ENCODE measurements at places on chromosomes 4 and X.

GRCh38 chr4:139975830-139976272, 178.1 kb downstream of the MAML3 start:
- no peak for DNase-seq

GRCh38 chr4:128854433-128854832, 44.9 kb downstream of the JADE1 start:
- DNase-seq = no peak

- no peak for DNase-seq
Measured at GRCh38 chr4:2733001-2733843, 22.9 kb downstream of the TNIP2 start.

DNA sequence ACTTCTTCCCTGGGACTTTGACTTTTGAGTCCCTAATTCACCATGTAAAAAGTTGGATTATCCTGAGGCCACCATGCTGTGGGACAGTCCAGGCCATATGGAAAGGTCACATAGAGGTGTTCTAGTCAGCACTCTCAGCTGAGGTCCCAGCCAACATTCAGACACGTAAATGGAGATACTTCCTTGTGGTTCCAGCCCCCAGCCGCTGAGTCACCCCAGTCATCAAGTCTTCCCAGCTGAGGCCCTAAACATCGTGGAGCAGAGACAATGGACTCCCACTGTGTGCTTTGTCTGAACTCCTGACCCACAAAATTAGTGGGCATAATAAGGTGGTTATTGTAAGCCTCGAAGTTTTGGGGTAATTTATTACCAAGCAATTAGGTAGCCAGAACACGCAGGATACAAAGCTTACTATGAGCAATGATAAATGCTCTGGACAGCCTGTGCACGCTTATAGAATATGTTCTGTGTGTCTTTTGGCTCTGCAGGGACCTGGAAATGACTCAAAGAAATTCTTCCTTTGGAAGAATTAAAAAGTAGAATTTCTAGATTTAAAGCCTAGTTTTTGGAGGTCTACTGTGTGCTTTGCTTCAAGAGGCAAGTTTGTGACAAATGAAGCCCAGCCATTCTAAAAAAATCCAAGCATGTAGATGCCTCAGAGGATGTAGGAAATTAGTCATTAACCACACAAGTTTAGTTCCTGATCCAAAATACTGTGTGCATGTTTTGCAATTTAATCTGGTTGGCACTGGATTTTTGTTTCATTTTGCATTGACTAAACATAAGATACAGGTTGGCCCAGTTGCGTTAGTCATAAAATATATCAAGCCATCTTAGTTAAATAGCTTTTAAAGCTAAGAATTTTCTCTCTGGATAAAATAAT, 33.2 kb upstream of the SLC9A7 start:
- no peak for DNase-seq

DNA sequence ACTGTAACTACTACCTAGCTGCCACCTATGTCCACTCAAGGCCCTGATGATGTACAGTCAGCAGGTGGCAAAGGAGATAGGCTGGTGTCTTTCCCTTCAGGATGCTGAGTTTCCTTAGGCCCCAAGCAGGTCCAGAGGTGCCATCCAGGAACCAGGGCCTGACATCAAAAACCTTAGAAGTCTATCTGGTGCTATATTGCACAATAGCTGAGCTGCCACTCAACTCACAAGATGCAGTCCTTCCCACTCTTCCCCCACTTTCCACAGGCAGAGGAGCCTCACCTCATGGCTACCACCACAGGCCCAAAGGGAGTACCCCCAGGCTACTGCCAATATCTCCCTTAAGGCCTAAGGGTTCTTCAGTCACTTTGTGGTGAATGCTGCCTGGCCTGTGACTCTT, 83.9 kb upstream of the ZNF827 start:
- no peak for DNase-seq

DNA sequence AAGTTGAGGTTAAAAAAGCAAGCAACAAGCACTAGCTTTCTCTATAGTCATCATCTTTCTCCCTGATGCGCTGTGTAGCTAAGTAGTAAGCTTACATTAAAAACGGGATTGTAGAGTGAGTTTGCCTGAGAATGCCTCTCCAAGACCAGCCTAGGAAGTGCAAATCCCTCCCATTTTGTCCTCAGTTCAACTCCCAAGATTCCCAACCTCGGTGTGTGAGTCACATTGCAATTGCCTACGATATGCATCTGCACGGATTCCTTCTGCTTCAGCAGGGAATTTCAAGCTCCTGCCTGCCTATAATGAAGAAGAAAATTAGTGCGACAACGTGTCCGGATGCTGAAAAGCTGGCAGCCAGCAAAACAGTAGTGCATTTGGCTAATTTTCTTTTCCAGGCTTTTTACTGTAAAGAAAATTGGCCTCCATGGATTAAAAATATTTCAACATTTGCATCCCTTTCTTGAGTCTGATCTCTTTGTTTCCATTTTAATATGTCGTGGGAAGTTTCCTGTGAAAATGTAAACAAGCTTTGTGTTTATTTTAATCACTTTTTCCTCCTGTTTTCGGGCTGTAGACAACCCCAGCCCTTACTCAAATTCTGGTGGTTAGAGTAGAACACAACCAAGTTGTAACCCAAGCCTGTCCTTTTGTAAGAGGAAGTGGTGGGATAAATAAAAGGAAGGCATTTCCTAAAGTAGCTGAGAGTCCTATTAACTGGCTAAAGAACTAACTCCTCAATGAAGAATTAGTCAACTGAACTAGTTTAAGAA, 58.4 kb upstream of the TET2 start:
- no peak for DNase-seq

DNA sequence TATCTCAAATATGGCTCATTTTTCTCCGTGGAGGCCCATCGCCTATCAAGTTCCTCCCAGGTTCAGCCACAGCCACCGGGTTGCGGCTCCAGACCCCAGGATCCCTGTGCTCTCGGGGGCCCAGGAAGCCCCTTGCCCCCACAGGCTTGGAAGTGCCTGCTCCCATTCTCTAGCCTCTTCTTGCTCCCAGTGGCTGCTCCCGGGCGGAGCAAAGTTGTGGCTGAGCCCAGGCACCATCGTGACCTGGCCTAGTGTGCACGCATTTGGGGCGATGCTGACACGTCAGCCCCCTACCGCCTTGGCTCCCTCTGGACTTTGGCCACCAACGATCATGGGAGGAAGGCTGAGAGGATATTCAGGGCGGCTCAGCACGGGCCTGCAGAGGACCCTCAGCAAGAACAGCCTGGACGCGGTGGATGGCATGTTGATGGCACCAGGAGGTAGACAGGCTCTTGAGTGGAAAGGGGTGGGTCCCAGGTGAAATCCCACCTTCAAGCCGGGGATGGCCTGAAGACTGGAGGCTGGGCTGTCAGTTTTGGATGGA, 419.4 kb upstream of the AGA start:
- DNase-seq = no peak

GRCh38 chr4:99669084-99669483, 11.5 kb upstream of the C4orf54 start:
- no peak for DNase-seq

GRCh38 chrX:1205681-1206611, 6.5 kb downstream of the CRLF2 start:
- peak; percentile 15 for DNase-seq

DNA sequence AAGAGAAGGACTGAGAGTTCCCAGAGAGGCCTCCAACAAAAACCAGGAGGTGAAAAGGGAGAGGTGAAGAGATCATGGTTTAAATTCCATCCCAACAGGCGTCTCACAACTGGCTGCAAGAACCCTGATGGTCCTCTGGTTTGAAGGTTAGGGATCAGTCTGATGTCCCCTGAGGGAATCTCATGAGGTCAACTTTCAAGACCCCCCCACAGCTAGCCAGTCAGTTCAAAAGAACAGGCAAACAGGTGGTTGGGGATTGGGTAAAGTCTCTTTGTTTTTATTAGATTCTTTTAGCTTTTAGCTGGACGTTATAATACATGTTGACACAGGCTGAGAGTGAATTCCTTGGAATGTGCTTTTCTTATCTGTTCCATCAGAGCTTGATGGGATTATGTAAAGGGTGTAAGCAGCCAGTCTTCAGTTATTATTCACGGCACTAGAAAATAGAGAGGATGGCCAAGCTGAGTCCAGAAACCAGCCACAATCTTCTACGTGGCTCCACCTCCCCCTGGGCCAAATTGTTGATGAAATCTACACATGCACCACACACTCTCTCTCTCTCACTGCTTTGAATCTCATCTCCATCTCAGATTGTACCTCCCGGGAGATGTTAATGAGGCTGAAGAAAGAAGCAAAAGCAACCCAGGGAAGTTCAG, 20.8 kb downstream of the ENPP6 start:
- no peak for DNase-seq

DNA sequence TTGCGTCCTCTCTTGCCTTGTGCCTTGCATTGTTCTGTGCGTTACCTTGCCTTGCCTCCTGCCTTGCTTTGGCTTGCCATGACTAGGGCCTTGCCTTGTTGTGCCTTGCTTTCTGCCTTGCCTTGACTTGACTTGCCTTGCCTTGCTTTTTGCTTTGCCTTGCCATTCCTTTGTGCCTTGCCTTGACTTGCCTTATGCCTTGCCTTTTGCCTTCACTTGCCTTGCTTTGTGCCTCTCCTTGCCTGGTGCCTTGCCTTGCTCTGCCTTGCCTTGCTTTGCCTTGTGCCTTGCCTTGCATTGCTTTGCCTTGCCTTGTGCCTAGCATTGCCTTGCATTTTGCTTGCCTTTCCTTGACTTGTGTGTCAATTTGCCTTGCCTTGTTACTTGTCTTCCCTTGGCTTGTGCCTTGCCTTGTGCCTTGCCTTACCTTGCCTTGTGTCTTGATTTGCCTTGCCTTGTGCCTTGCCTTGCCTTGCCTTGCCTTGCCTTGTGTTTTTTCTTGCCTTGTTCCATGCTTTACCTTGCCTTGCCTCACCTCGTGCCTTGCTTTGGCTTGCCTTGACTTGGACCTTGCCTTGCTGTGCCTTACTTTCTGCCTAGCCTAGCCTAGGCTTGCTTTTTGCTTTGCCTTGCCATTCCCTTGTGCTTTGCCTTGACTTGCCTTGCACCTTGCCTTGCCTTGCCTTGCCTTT, 95.8 kb downstream of the TAB3 start:
- no peak for DNase-seq

DNA sequence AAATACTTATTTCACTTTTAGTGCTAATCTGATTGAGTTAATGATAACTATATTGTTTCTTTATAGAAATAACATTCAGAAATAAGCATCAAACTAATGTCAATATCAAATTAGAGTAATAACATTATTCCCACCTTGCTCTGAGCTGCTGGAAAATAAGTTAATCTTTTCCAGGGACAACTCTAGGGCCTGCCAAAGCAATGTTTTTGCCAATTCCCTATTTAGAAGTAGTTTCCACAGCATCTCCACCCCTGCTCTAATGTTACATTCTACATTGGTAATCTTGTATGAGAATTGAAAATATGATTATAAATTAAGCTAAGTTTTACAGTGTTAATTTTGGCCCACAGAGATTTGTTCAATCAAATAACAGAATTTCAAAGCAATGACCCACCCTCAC, 68.3 kb downstream of the REELD1 start:
- no peak for DNase-seq

GRCh38 chr4:26058537-26058936, 144.5 kb downstream of the SMIM20 start:
- no peak for DNase-seq

GRCh38 chr4:120557372-120557771, 365.2 kb downstream of the PRDM5 start:
- DNase-seq = no peak

- DNase-seq = no peak
Measured at GRCh38 chr4:40916880-40917279, 167.1 kb downstream of the NSUN7 start.

DNA sequence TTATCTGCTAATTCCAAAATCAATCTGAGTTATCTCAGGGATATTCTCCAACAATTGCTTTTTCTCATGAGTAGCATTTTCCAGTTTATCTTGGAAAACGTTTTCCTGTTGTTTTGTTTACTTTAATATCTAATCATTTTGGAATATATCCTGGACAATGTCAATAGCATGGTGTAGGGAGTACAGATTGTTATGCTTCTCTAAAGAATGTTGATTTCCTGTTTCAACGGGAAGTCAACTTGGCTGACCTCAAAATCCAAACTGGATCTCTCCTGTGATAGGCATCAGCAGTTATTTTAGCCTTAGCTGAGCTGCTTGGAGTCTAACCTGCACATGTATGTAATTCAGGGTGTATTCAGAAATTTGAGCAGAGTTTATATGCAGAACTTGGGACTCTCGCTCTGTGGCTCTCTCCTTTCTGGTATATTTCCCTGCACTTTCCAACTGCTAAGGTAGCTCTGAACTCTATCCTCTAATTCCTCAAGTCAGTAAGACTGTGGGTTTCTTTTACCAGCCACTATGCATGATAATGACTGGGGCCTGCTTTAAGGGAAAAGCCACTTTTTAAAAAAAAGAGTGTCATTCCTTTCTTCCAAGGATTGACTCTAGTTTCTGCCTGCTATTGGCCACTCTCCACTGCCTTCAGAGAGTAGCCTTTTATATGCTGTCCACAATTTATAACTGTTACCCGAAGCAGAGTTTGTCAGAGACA, 7.7 kb downstream of the PRSS48 start:
- DNase-seq = no peak

GRCh38 chrX:35841872-35842271, 43.7 kb downstream of the MAGEB16 start:
- DNase-seq = no peak

GRCh38 chr4:120699354-120699753, 223.2 kb downstream of the PRDM5 start:
- DNase-seq = no peak

DNA sequence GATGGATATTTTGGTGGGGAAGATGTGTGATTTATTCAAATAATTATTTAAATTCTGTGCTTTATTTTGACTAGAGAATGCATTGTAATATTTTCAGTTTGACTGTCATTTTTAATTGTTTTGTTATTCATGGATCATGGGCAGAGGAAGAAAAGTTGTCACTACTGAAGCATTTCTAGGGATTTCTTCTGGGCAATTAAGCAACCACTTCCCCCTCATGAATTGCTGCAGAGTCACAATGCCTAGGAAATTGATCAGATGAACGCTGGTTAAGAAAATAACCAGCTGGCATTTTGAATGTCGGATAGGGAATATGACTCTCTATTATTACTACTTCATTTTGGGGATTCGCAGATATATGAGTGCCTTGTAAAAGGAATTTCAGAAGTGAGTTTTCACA, 283.3 kb downstream of the IL15 start:
- no peak for DNase-seq

DNA sequence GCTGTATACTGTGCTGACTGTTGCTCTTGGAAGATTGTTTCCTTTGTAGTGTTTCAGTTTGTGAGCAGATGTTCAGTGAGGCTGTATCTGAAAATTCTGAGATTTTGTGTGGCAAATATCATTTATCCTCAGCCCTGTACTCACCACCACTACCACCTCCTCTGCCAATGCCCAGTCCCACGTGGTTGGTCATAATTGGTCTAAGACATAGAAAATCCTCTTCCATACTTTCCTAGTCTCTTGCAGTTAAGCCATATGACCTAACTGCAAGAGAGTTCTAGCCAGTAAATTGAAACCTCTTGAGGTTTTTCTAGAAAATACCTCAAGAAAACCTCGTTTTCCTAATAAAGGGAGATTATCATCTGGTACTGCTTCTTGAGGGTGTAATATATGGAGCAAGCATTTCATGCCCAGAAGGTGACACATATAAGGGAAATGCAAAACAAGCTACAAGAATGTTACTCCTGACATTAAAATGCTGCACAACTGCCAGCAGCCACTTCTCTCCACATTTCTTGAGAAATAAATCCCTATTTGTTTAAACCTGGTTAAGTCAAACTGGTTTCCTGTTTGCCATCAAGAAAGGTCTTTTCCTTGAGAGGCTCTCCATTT, 32.8 kb downstream of the ABCE1 start:
- DNase-seq = no peak
